Nasal cavity respiratory epithelium epithelial cell of viscerocranial mucosa (primary cell): ENCODE measurements at places on chromosomes 16 and 17. TPM values are rescaled to one million over a fixed set of nuclear protein-coding genes. Genes with fewer than 3 reads are reported as not detected.

MLYCD gene
- total RNA-seq, result 1.7 and 3.5 TPM in 2 replicates

EFTUD2 gene
- total RNA-seq, result 91.2 and 160 TPM in 2 replicates

SLC47A1 gene
- 0.34 and 0.57 TPM in 2 replicates for total RNA-seq

SCO1 gene
- 28.4 and 41.2 TPM in 2 replicates for total RNA-seq

CMTM2 gene
- total RNA-seq, result not detected in 2 replicates
